ENCODE measurements at places on chromosomes 11 and 22.

GRCh38 chr11:95108159-95108611 lies 18.5 kb downstream of the ENDOD1 start:
- DNase-seq, result no peak

DNA sequence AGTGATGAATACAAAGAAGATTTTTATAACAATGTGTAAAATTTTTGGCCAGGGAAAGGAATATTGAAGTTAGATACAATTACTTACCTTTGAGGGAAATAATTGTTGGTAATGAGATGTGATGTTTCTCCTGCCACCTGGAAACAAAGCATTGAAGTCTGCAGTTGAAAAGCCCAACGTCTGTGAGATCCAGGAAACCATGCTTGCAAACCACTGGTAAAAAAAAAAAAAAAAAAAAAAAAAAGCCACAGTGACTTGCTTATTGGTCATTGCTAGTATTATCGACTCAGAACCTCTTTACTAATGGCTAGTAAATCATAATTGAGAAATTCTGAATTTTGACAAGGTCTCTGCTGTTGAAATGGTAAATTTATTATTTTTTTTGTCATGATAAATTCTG lies 5.3 kb downstream of the BIRC3 start:
- DNase-seq, result no peak

- DNase-seq, result no peak
Observed at GRCh38 chr11:93491973-93492372, 51.2 kb downstream of the SMCO4 start.

GRCh38 chr22:47020166-47020565 lies 257.7 kb downstream of the TBC1D22A start:
- DNase-seq, result no peak

GRCh38 chr22:38837414-38837928 lies 6.4 kb downstream of the NPTXR start:
- no peak for DNase-seq

GRCh38 chr11:10502770-10503169 lies 38.2 kb downstream of the RNF141 start:
- no peak for DNase-seq

GRCh38 chr22:29225422-29226090 lies 19.9 kb downstream of the EMID1 start:
- DNase-seq, result peak; percentile 38

DNA sequence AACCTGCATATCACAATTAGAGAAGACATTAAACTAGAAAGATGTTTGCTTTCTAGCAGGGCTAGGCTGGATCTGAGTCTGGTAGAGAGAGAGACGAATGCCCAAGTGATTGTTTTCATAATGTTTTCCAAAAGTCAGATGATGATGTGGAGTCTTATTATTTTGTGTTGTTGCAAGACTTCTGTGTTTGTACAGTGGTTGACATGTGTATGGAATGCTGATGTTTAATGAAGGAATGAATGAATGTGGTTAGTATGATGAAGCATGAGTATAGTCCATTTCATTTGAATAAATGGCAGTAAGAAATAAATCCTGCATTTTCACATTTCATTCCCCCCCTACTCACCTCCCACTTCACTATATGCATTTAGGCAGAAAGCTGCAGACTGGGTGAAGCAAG lies 69.6 kb downstream of the PPP2R1B start:
- no peak for DNase-seq

GRCh38 chr22:39297490-39298240 lies 21.8 kb downstream of the RPL3 start:
- peak; percentile 18 for DNase-seq

DNA sequence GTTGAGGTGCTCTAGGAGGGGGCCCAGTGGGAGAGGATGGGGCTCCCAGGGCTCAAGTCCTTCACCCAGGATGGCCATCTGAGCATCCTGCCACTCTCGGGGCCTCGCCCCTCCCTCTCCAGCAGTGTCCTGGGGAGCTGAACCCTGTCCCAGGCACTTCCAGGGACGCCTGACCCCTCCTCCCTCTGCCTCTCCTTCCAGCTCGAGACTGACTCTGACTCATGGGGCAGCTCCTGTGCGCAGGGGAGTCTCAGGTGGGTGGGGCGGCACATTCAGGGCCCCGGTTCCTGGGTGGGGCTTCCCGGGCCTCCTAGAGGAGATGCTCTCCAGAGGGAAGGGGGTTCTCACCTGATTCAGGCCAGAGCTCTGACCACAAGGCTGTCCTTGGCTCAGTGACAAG lies 77.1 kb upstream of the IGLL5 start:
- DNase-seq, result no peak

DNA sequence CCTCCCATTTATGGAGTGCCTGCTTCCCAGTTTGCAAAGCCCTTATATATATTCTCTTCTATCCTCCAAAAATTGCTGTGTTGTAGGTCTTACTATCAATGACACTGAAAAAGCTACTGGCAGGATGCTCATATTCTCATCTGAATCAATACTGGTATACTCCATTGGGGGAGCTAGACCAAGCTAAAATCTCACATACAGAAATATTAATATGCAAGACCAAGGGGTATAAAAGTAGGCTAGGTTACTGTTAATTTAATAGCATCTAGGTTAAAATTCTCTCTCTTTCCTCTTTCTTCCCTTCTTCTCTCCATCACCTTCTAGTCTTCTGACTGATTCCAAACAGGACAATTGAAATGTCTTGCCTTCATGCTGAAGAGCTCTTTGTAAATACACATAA lies 17.1 kb upstream of the BDNF start:
- no peak for DNase-seq

DNA sequence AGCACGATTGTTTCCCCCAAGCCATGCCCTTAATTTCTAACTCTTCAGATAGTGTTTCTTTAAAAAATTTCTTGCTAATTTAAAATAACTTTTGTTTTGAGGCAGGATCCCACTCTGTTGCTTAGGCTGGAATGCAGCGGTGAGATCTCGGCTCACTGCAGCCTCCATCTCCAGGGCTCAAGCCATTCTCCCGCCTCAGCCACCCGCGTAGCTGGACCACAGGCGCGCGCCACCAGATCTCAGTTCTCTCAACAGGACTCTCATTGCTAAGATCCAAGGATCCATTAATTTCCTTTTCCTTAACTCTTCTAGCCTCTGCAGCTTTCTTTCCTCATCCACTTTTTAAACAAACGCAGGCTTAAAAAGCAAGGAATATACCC lies 327 bp upstream of the MED17 start:
- no peak for DNase-seq

DNA sequence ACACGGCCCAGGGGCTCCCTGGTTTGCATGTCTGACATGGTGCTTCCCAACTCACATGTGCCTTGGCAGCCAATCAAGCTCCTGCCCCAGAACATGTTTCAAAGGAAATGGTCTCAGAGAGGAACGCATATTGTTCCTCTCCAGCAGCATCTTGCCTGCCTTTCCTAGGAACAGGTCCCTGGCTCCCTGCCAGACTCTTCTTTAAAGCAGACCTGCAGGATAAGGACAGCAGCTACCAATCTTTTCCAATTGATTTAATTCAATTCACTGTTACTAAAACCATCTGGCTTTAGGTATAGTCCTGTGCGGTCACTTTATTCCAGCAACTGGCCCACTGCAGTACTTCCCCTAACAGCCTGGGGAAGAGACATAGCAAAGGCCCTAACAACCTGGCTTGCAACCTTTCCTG lies 79.9 kb downstream of the AMBRA1 start:
- peak; percentile 14 for DNase-seq

DNA sequence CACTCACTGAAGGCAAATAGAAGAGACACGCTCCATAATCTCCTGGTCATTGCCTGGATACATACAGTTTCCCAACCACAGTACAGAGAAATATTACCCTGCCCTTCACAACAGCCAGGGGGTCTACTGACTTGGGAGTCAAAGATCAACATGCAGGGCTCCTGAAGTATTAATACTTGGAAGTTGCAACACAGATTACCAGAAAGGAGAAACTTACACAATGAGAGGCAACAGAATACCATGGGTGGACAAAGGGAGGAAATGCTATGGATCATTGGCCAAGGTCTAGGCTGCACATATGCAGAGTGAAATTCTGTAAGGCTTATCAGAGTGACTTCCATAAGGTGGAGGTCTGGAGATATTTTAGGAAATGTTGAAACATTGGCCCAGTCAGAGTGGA lies 267.9 kb upstream of the FAT3 start:
- DNase-seq, result no peak

GRCh38 chr11:128889657-128890213 lies 1.4 kb upstream of the KCNJ5 start:
- no peak for DNase-seq

DNA sequence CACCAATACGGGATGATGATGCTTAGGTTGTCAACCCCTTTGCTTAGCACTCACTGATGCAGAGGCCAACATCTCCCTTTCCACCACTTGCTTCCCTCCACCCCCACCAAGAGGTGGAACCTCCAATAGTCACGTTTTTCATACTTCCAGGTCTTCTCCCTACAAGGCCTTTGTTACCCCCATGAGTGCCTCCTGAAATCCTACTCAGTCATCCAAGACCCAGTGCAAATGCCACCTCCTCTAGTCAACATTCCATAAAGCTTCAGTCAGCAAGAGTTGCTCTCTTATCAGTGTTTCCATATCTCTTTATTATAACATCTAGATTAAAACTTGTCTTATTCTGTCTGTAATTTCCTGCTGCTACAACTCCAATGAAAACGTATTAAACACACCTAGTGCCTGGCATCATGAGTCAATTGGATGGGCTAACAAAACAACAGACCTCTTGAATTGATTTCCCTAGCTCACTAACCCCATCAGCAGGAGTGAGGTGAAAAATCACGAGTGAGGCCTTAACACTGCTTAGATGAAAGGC lies 370.7 kb upstream of the CCDC90B start:
- DNase-seq, result no peak

DNA sequence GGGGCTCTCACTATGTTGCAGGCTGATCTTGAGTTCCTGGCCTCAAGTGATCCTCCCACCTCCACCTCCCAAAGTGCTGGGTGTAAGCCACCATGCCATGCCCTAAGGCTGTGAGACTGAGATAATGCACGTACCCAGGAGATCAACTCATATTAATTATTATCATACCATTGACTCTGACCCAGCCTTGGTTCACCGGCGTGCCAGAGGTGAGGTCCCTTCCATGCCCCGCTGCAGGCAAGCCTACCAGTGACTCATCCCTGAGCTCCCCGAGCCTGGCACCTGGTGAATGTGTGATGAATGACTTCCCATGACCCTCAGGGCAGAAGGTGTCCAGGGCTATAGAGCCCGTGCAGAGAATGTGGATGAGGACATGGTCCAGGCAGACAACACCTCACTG lies 12.1 kb downstream of the GAL3ST1 start:
- no peak for DNase-seq

GRCh38 chr11:113240790-113241635 lies 73.4 kb upstream of the TTC12 start:
- no peak for DNase-seq

- DNase-seq, result no peak
Observed at GRCh38 chr11:83025267-83025704, 46.4 kb downstream of the RAB30 start.

GRCh38 chr11:91790346-91791170 lies 434.1 kb upstream of the FAT3 start:
- DNase-seq, result no peak

GRCh38 chr11:57601297-57601696 lies 3.8 kb downstream of the SERPING1 start:
- no peak for DNase-seq

- DNase-seq, result no peak
Observed at GRCh38 chr11:74086242-74086884, 77.5 kb upstream of the UCP3 start.

DNA sequence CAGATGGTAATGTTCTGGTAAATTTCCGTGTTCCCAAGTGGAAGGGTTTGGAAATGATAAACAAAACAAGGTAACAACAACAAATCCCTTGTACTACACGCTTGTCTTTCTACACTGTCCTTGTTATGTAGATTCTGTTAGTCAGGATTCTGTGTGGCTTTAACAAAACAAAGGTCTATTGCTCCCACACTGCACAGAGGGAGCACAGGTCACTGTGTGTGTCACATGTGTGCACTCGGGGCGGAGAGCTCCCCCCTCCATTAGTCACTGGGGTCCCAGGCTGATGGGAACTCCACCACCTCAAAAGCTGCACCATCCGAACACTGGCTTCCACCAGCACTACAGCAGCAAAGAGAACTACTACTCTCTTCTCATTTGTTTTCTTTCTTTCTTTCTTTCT lies 227.9 kb downstream of the NTM start:
- no peak for DNase-seq

- no peak for DNase-seq
Observed at GRCh38 chr22:19824212-19824925, 30.3 kb downstream of the GNB1L start.

DNA sequence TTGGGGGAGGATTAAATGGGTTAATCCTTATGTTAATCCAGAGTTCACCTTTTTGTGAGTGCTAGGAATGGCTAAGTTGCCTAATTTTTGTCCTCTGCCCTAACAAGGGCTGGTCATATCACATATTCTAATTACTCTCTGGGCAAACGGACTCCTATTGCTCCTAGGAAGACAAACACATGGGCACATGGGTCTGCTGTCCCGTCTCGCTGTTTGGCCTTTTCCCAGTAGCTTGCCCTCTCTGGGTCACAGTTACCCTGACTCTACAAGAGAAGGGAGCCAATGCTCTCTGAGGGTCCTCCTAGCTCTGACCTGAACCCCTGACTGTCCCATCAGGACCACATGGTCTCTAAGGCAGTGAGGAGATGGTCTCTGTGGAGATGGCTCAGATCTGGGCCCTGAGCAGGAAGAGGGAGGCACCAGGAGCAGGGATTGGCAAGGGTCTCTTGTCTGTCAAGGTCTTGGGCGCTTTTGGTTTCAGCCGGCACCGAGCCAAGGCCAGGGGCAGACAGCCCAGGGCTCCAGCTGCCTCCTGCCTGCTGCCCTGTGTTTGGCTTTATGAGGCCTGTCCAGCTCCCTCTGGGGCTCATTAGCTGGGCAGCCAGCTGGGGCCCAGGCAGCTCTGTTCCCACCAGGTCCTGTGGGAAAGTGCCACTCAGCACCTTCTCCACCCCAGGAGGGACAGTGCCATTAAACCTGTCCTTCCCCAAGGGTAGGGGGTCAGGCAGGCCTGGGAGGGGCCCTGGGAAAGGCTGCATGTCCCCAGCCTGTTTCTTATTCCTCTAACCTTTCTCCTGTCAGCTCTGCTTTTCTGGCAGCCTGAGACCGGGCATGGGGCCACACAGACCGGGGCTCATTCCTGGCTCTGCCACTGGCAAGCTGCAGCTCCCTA lies 559.9 kb downstream of the MN1 start:
- DNase-seq, result peak; percentile 79

- DNase-seq, result no peak
Observed at GRCh38 chr22:41377846-41378245, 3.9 kb upstream of the TEF start.

GRCh38 chr11:131579932-131580387 lies 209.5 kb downstream of the NTM start:
- DNase-seq, result no peak
